ENCODE measurements at places on chromosomes 11 and 22.

GRCh38 chr11:123150882-123151281, 44.2 kb downstream of the CLMP start:
- no peak for DNase-seq

DNA sequence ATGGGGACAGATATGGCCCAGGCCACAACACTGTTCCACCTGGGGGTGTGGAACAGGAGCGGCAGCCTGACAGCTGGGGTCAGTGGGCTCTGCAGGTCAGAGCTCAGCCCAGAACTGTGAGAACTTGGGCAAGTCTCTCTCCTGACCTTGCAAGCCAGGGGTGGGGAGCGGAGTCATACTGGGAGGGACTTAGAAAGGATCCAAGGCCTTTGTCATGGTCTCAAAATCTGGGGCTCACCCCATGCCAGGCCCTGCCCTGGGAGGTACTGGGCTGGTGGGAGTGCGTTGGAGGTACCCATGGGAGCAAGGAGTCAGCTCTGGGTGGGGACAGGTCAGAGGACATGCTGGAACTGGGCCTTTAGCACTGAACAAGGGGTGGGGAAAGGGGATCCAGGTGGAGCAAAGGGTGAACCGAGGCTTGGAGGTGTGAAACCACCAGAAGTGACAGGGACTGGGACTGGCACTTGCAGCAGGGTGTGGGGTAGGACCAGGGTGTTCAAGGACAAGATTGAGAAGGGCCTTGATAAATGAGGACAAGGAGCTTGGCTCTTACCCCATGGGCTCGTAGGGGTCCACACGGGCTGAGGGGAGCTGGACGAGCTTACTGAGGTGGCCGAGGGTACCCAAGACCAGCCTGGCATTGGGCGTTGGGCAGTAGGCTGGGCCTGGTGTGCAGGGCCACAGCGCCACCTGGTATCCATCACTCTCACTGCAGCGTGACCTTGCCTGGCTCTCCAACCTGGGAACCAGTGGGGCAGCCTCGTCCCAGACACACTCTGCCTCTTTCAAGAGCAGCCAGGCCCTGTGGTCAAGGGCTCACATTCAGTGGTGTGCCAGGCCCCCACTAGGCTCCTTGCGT, 7.4 kb upstream of the PMM1 start:
- DNase-seq: peak; percentile 4

GRCh38 chr11:92916299-92916698, 53.2 kb upstream of the MTNR1B start:
- DNase-seq: no peak

GRCh38 chr11:59857439-59858434, 8.6 kb downstream of the TCN1 start:
- DNase-seq: no peak

DNA sequence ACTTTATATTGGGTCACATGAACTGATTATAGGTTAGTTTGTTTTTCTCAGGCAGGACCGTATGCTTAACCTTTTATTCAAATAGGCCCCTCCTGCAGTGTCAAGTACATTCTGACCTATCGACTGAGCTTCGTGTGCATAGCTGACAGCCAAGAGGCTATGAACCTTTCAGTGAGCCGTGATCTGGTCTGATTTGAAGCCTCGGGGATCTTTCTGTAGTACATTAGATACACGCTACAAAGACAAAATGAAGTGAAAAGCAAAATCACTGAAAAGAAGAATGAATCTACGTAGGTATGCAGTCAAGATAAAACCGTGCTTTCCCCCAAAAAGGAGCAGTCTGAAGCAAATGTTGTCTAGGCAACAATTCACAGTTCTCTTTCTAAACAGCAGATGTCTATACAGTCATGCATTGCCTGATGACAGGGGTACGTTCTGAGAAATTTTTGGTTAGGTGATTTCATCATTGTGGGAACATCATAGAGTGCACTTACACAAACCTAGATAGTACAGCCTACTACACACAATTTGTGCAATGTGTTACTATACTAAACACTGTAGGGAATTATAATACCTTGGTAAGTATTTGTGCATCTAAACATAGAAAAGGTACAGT, 18.1 kb downstream of the JHY start:
- DNase-seq: peak; percentile 87

GRCh38 chr11:70498171-70498571, 99.8 kb downstream of the CTTN start:
- no peak for DNase-seq

DNA sequence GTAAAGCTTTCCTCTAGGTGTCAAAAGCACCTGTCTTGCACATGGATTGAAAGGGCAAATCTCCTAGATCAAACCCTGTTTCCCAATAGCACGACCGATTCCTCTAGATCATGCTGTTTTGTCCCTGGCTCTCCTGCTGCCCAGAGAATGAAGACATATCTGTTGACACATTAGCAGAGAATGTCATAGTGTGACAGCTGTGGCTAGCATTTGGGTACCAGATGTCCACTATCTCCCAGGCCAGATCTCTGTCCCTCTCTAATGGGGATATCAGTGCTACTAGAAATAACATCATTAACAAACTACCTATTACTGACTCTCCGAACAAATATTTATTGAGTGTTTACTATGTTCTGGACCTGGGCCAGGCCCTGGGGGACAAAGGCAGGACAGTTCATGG, 72.4 kb upstream of the ISX start:
- no peak for DNase-seq

GRCh38 chr22:23385678-23386631, 194.1 kb downstream of the IGLL1 start:
- peak; percentile 66 for DNase-seq

- no peak for DNase-seq
Observed at GRCh38 chr11:119704849-119705248, 24.2 kb downstream of the NECTIN1 start.

- DNase-seq: no peak
Observed at GRCh38 chr22:50228366-50228765, 16.5 kb downstream of the TUBGCP6 start.

GRCh38 chr11:120179057-120179672, 31.7 kb upstream of the OAF start:
- DNase-seq: no peak

- peak; percentile 41 for DNase-seq
Observed at GRCh38 chr11:13384908-13385640, 77.9 kb downstream of the BTBD10 start.

DNA sequence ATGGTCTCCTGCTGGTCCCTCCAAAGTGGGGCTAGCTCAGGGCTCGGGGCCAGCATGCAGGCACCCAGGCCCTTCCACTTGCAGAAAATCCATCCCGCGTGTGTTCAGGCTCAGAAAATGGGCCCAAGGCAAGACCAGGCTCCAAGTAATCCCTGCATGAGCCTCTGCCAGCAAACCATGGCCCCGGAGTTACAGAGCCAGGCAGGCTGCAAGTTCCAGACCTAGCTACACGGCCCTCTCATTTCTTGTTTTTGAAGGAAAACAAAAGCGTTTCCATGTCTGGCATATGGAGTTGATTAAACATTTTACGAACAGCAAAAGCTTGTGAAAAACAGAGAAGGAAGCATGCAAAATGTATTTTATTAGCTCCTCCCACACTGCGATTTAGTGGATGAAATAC, 29.7 kb downstream of the KIAA0930 start:
- no peak for DNase-seq

DNA sequence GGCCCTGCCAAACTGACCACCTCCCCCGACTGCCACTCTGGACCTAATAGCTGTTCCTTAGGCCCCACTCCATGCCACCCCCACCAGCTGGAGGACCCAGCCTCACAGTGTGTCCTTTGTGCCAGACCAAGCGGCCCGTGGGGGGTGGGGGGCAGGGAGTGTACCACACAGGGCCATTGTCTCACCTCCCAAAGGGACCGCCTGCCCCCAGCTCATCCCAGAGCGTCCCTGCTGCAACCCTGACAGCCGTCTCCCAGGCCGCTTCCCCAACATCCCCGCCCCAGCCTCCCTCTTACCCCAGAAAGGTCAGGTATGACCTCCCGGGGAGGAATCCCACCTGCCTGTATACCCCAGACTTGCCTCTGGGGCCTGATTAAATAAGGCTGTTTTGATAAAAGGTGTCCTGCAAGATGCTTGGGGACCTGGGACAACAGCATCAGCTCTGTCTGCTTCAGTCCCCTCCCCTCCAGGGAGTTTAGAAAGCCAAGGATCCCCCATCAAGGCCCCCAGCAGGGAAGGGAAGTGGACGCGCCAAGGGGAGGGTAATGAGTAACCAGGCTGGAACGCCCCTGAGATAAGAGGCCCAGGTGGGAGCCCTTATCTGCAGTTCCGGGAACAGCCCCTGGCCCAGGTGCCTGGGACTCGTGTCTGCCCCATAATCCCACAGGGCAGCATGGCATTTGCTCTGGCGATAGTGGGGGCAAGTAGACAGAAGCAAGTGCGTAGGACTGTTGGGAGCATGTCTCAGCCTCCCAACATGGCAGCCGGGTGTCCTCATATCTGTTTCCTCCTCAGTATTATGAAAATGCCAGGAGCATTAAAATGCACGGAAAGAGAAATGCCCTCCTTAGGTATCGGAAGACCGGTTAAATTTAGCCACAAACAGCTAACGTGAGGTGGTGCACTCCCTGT, 9.0 kb downstream of the CDC42EP1 start:
- no peak for DNase-seq

All from NCI-H2081 (cell line).